ENCODE measurements at places on chromosomes 4 and X.
A peak's percentile ranks its signal among the peaks of the same experiment; 100 is the strongest.

DNA sequence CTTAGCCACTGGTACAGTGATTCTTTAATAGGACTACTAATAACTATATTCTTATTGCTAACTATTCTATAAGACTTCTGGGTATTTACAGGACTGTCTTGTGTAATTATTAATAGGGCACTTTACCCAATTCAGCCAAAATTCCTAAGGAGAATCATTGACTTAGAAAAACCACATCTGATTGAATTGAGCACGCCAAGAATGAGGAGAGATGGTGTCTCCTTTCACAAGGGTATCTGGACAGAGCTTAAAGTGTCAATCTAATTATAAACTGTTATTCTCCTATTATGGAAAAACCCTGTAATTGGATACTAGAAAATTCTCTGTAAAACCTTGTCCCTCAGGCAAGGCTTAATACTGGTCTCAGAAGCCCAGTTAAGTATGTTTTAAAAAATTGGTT lies 111.1 kb upstream of the TLL1 start:
- no peak for DNase-seq

GRCh38 chr4:78764498-78764961 lies 11.6 kb upstream of the BMP2K start:
- DNase-seq, result no peak

DNA sequence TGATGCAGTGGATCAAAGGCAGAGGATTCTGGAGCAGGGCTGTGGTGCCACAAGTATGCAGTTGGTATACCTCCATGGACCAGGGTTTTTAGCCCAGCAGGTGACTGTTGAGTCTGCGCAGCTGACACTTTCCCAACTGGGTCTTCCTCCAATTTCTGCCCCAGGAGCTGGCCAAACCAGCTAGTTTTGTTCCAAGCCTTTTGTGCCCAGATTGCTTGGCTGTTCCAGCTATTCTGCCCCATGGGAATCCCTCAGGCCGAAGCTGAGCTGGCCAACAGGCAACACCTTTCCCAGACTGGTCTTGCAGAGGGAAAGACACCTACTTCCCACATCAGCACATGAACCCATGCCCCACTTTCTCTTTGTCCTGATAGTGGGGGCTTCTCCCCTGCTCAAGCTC lies 22.8 kb upstream of the ANKRD17 start:
- no peak for DNase-seq

GRCh38 chr4:22754116-22754515 lies 61.4 kb downstream of the GBA3 start:
- no peak for DNase-seq

- DNase-seq, result peak; percentile 5
Measured at GRCh38 chr4:170420255-170420693, 330.5 kb upstream of the AADAT start.

DNA sequence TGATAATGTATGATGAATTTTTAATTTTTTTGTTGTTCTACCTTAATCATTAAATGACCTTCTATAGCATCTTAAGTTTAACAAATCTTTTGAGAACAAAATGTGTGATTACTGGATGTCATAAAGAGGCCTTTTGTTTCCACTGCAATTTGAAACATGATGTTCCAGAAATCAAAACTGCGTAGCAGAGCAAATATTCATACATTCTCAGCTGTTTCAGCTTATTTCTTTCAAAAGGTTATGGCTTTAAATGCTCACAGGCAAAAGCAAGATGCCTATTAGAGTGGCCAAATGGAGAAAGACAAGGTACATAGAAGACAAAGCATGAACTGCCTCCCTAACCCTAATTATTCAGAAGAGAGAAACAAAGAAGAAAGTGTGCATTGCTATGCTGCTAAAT lies 233.0 kb upstream of the SLC7A11 start:
- DNase-seq, result no peak

DNA sequence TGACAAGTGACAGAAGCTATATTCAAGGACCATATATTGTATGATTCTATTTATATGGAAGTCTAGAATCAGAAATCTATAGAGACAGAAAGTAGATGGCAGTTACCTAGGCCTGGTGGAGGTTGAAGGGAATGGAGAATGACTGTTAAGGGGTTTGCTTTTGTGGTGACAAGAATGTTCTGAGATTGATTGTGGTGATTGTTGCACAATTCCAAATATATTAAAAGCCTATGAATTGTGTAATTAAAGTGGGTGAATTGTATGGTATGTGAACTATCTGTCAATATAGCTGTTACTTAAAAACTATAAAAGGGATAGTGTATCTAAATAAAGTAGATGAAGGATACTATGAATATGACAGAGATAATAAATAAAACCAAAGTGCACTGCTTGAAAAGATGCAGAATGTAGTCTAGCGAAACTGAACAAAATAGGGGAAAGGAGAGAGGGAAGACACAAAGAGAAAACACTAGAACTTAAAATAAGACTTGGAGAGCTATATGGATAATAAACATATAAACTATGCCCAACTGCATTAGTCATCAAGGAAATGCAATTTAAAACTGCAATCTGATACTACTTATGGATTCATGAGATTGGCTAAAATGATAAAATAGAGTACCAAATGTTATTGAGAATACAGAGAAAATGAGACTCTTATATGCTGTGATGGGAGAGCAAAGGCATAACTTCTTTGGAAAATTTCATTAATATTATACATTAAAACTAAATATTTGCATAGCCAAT lies 82.1 kb upstream of the BANK1 start:
- DNase-seq, result no peak

- no peak for DNase-seq
Measured at GRCh38 chrX:110006821-110007375, 4.0 kb downstream of the TMEM164 start.

GRCh38 chr4:69775321-69775867 lies 15.0 kb upstream of the SULT1B1 start:
- no peak for DNase-seq

DNA sequence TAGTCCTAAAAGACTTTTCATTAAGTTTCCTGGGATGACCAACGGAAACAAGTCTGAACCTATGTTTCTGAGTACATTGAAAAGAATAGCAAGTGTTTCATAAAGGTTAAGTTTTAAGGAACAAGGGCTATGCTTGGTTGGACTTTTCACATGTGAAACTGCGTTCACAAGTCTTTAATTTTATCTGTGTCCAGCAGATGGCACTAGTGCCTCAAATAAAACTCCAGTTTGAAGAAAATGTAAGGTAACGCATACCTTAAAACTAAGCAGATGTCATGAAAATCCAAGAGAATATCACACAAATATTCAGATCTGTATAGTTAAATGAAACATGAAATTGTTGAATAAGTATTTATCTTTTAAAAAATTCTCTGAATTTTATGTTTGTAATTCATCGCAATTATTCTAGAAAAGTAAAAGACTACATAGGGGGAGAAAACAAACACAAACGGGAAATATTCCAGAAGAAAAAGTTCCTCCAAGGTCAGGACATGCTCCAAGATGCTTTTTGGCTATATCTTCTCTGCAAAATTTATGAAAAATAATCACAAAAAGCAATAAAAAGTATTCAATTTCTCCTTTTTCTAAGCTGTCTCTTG lies 89.6 kb upstream of the MAD2L1 start:
- DNase-seq, result peak; percentile 81

GRCh38 chr4:145277011-145277410 lies 96.6 kb upstream of the OTUD4 start:
- DNase-seq, result no peak
